NCI-H1694 treated with DMSO at 0.1 percent for 48 hours (cell line): ENCODE measurements at places on chromosomes 7 and 10.

DNA sequence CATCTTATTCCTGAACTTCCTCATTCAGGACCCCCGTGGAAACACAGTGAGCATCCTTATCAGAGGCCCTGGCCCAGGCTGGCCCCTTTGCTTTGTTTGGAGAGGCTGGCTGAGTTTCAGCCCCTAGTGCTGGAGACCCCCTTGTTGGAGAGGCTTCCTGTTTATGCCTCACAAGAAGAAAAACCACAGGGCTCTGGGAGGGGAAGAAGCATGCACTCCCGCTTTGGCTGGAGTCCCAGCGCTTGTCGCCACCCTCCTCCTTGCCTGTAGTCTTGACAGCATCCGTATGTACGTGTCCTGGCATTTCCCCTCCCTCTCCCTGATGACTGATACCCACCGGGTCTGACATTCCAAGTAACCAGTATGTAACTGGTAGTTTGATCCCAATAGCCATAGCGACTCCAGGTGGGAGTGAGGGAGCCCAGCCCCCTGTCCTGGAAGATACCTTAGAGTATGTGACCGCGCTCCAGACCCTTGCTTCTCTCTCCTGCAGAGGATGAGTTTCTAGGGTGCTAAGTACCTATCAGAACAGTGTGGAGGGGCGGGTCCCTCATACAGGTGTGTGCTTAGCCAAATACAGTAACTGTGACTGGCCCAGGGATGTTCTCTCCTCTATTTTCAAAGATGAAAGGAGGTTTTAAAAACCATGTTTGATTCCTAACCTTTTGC, 6.9 kb upstream of the ATP6V0E2 start:
- no peak for DNase-seq

DNA sequence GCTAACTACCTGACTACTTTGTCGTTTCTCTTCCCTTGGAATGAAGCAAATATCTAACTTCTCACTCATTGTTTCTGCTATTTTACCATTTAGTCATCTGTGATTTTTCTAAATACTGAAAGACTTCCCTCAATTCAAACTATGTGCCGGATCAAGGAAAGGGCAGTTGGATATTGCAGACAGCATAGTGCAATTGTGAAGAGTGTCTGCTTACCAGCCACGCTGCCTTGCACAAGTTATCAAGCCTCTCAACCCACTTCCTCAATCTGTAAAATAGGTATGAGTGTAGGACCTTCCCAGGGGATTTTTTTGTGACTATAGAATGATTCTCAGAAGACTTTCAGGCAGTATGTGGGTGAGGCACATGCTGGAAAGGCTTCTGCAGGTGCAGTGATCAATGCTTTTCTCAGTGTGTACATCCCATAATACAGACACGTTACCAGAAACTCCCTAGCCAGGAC, 54.3 kb downstream of the EGFR start:
- DNase-seq = no peak

DNA sequence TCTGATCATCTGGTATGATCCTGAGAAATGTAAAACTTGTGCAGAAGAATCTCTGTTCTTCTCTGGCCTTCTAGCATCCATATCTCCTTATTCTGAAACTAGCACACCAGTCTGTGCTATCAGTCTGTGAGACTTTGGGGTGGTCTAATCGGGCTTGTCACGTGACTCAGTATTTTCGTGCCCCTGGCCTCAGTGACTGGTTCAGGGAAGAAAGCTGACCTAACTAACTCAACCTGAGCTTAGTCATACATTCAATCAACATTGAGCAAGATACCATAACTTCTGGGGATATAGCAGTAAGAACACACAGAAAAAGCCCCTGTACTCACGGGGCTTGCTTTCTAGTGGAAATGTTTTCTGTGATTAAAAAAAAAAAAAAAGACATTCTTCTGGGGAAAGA, 109.3 kb downstream of the DKK1 start:
- DNase-seq = no peak

GRCh38 chr7:118573085-118573484, 348.6 kb downstream of the ANKRD7 start:
- DNase-seq = peak; percentile 96

GRCh38 chr10:58704226-58704625, 191.6 kb downstream of the BICC1 start:
- no peak for DNase-seq

- DNase-seq = no peak
Observed at GRCh38 chr10:34024693-34025425, 690.4 kb upstream of the NRP1 start.

DNA sequence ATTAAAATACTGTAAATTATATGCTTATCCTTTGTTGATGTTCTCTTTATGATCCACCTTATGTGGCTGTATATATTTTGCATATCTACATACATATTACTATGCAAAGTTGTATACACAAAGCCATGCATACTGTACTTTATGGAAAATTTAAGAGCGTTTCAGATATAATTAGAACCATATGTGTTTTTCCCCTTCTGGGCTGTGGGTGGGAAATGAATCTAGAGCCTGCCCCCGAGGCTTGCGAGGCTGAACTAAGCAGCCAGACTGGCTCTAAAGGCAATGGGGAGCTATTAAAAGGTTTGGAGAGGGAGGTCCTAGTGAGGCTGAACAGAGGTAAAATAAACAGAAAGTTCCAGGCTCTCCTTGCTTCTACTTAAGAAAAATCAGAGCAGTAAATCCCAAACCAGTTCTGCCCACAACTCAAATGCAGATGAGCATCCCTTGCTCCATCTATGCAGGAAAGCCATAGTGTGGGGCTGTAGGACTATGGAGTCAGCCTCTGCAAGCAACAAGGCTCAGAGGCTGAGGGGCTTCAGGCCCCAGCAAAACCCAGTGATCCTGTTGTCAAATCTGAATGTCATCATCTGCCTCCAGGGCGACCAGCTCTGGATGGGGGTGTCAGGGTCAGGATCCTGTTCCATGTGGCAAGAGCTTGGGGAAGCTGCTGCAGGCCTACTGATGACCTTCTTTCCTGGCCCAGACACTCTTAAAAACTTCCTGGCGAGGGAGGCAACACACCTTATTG, 14.1 kb upstream of the DDIT4 start:
- no peak for DNase-seq

DNA sequence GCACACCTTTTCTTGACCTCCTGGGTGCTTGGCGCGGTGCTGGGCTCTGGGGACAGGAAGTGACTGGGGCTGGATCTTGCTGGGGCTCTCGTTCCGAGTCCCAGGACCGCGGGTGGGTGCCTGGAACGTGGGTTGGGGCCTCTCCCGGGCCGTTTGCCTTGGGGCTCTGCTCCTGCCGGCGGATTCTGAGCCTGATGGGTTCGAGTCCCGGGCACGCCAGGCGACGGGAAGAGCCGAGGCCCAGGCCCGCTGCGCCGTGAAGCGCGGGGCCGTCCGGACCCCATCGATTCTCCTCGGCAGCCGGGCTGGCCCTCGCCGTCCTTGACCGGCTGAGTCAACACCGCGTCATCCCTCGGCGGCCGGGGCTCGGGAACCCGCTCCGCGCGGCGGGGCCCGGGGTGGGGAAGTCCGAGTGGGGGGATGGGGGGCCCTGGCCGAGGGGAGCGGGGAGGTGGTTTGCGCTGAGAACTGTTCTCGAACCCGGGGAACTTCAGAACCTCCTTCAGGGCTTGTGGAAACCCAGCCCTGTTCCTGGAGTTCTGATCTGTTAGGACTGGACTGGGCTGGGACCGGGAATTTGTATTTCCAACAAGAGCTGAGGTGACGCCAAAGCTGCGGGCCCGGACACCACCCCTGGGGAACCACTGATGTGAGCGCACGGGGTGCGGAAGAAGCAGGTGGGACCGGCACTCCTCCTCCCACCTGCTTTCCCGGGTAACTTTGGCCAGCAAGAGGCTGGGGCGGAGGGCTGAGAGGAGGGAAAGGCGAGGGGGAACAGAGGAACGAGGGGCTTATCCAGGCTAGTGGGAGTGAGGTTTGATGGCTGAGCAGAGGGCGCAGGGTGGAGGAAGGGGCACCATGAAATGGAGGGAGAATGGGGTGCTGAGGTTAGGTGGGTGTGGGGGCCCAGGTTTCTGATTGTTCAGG, 6.2 kb downstream of the HHEX start:
- no peak for DNase-seq

DNA sequence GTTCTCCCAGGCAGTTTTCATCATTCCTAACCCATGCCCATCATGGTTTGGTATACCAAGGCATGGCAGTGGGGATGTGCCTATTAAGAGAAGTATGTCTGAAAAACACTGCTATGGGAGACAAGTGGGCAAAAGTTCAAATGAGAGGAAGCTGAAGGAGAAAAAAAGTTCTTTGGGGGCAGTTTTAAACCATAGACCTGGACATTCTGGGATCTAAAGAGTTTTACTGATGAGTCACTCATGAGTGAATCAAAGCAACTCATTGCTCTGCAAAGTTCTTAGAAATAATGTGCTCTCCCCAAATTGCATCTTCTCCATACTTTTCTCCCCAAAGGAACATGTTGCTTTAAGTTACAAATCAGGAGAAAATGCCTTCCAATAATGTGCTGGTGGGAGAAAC, 256.9 kb upstream of the MTPN start:
- no peak for DNase-seq

DNA sequence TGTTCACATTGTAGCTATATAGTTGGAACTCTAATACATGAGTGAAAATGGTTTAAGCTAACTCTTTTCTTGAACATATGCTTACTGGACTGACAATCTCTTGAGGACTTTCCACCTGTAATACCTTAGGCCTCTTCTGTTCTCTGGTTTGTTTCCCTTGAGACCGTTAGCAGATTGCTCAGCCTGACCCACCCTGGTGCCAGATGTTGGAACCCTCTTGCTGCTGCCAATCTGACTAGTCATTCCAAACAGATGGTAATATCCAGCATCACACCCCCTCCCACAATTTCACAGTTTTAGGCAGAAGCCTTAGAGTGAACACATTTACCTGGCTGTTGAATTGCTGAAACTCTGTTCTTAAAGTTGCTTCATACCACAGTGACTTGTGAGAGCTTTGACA, 18.7 kb downstream of the CALD1 start:
- DNase-seq = no peak

DNA sequence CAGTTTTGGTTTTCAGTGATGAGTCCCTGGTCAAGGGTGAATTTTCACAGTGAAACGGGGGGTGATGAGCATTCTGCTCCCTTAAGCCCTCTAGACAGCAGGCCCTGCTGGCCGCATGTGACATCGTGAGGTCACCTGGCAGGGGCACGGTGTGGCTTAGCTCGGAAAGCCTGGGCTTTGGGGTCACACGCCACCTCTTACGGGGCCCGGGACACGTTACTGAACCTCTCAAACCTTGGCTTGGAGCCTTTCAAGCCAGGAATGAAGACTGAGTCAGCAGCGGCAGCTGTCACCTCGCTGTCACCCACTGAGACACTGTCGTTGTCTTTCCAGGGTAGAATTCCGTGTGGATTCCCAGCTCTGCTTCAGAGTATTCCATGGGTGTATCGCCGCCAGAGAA, 4.1 kb downstream of the GET4 start:
- DNase-seq = no peak

- no peak for DNase-seq
Observed at GRCh38 chr10:129678186-129678585, 211.1 kb downstream of the MGMT start.

- no peak for DNase-seq
Observed at GRCh38 chr10:34609287-34609940, 205.7 kb downstream of the PARD3 start.

- DNase-seq = no peak
Observed at GRCh38 chr10:59561477-59562121, 148.1 kb downstream of the SLC16A9 start.

- no peak for DNase-seq
Observed at GRCh38 chr10:73493781-73494180, 2.0 kb downstream of the PPP3CB start.

DNA sequence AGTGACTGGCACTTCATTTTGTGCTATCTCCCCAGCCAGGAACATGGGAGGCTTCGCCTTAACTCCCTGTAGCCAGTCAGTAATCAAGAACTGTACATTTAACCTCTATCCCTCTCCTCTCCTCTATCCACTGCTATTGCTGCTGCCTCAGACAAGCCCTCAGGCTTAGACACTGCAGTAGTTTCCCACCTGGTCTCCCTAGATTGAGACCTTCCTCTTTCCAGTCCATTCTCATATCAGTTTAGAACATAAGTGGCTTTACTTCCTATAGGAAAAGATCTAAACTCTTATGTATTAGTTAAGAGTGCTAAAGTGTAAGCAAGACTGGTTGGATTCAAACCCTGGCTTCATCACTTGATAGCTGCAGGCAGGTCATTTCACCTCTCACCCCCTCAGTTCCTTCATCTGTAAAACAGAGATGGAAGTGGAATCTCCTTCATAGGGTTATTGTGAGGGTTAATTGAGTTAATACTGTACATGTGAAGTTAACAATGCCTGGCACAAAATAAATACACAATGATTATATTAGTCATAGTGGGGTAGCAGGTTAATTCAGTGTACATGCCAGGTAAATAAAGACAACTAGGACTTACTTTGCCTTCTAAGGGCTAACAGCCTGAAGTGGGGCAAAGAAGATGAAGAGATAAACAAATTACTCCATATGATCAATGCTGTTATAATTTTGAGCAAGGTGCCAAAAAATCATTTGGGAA, 76.1 kb downstream of the ZNF277 start:
- DNase-seq = no peak

DNA sequence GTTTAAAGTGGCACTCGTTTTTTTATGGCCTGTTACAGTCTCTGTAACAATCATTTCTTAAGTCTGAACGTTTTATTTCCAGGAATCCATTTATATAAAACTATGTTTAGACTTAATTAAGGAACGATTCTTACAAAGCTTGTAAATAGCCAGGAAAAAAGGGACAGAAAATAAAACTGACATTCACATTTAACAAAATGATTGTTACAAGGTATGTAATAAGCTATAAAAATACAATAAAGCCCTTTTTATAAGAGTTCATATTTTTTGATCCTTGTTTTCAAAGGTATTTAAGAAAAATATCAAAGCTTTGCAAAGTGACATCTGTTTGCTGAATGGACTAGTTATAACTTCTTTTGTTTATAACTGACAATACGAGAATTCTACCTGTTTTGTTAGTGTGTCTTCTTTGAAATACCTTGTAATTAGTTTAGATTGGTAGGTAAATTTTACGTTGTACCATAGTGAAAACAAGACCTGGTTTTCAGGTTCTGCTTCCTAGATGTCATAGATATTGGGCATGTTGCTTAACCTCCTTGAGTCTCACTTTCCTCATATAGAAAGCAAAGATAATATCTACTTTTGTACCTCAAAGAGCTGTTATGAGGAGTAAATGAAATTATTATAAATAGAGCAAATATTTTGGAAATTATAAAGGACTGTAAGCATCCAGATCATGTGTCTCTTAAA, 25.8 kb downstream of the BTRC start:
- no peak for DNase-seq

- DNase-seq = no peak
Observed at GRCh38 chr10:44865289-44865671, 45.9 kb upstream of the TMEM72 start.

DNA sequence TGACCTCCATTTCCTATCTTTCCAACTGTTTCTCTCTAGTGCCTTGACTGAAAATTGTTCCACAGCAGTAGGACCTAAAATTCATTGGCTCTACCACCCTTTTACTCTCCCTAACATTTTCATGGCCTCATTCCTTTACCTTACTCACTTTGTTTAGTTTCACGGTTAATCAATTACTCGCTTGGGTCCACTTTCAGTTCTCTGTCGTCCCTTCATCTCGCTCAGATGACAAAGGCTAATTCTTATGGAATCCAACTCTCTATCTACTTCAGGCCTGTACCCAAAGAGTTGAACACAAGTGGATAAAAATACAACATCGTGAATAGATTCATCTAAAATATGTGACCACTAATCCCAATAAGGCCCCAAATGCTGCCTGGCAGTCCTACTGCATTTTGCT, 85.9 kb upstream of the ADO start:
- no peak for DNase-seq

GRCh38 chr10:132131581-132132420, 54.9 kb upstream of the DPYSL4 start:
- DNase-seq = no peak

GRCh38 chr7:44469461-44470134, 20.9 kb downstream of the NUDCD3 start:
- no peak for DNase-seq
